ENCODE measurements at places on chromosomes 1 and 21. TPM values are rescaled to one million over a fixed set of nuclear protein-coding genes. Genes with fewer than 3 reads are reported as not detected.
A peak's percentile ranks its signal among the peaks of the same experiment; 100 is the strongest.

GRCh38 chr1:67803380-67804279 lies 29.6 kb downstream of the GNG12 start:
- ATAC-seq: no peak

- ATAC-seq: no peak
Measured at GRCh38 chr1:154222918-154223317, 2.2 kb downstream of the UBAP2L start.

DNA sequence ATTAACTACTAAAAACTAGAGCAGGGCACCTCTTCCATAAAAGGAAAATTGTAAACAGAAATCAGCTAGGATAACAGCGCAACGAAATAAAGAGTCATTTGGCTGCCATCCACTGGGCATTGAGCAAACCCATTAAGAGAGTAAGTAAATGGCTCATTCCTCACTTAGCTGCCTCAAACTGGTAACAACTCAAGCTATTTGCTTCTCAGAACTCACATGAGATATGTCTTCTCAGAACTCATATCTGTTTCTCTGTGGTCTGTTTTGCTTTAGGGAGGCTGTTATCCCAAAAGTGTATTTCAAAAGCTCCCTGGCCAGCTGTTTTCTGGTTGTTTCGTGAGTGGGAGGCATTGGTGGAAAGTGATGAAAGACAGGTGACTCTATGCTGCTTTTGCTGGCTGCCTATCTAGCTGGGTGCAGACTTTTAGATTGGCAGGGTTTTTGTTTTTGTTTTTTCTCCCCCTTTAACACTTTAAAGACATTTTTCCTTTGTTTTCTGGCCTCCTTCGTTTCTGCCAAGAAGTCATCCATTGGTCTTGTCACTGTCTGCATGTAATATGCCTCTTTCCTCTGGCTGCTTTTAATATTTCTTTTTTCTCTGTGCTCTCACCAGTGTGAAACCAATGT lies 269.2 kb upstream of the RGS18 start:
- ATAC-seq: no peak

DNA sequence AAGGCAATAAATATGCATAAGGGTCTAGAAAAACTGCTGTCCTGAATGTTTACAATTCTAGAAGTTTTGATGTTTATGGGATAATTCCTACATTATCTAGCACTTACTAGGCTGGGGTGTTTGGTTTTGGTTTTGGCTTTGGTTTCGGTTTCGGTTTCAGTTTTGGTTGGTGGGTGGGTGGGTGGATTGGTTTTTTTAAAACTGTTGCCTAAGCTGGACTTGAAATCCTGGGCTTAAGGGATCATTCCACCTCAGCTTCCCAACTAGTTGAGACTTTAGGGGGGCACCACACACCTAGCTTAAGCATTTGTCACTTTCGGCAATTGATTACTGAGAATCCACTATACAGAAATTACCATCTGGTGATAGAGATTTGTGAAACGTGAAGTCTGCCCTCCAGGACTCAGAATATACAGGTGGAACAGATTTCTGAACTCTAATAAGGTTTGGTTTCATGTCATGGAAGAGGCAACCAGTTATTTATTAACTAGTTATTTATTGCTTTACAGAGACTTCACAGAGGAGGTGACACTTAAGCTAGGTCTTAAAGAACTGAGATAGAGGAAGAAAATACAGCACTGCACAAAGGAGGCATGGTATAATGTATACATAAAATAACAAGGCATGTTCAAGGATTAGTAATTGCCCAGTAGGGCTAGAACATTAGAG lies 69.6 kb downstream of the PIK3R3 start:
- ATAC-seq: no peak

GRCh38 chr1:152003846-152004442 lies 10.3 kb upstream of the S100A10 start:
- ATAC-seq: no peak

- ATAC-seq: peak; percentile 70
Measured at GRCh38 chr1:15948595-15949452, 27.1 kb downstream of the ZBTB17 start.

- peak; percentile 54 for ATAC-seq
Measured at GRCh38 chr21:42039911-42040351, 29.8 kb upstream of the ZBTB21 start.

DNA sequence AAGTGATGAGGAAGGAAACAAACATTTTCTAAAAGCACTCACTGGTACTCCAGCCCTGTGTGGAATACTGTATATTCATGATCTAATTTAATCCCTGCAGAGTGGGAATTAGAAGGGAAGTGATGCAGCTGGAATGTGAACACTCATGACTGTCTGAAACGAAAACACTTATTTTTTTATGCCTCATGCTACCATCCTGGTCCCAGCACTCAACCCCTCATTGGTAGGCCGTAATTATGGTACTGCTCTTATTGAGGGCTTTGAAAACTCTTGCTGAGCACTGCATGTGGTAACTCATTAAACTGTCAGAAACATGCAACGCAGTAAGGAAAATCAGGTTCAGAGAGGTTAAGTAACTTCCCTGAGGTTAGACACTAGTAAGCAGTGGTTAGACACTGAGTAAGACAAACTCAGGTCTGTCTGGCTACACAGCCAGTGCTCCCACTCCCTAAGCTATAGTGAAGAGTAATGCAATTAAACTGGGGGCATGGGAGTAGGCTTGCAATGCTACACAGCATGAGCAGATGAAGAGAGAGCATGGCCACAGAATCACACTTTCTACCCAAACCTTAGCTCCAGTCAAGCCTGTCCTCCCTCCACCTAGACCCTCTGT lies 17.3 kb upstream of the TNFSF4 start:
- ATAC-seq: no peak

GRCh38 chr1:11071463-11072215 lies 11.8 kb upstream of the SRM start:
- no peak for ATAC-seq

DNA sequence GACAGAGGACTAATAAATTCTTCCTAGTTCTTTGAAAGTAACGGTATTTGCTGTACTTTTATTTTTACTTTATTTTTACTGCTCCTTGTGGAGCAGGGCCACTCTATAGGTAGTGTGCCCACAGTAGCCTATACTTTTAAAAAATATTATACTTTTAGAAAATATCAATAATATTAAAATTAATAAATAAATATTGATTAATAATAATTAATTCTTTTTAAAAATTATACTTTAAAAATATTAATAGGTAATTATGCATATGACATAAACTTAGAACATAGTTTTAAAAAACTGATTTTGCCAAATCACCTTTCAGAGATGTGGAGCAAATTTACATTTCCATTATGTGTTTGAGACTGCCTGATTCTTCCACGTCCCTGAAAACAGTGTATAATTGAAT lies 30.8 kb downstream of the ZBED6 start:
- no peak for ATAC-seq

DNA sequence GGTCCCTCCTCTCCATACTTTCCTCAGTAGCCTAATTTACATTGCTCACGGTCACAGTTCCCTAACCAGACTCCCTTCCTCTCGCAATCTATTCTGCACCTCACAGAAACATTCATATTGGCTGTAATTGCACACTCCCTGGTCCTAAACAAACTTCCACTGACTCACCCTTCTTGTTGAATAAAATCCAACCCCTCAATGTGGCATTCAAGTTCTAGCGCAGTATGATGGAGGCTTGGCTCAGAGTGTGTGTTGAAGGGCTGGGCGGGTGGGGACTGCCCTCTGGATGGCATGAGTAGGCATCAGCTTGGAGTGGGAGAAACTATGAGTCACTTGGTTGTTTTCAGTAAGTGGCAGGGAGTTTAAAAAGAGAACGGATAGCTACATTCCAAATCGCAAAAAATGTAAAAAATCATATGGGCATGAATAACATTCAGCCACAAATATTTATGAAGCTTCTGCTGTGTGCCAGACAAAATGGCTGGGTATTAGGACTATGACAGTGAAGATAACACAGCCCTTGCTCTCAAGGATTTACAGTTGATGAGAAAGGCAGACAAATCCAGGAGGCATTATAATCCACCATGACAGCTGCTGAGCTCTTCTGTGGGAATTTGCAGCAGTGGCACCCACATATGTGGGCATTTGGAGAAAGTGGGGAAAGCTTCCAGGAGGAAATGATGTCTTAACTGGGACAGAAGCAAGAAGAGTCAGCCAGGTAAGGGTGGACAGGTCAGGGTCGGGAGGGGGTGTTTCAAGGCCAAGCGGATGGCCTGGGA lies 42.2 kb upstream of the LYST start:
- peak; percentile 52 for ATAC-seq

- no peak for ATAC-seq
Measured at GRCh38 chr1:17184822-17185484, 20.0 kb upstream of the PADI1 start.

- ATAC-seq: peak; percentile 58
Measured at GRCh38 chr1:25504706-25505595, 38.5 kb upstream of the LDLRAP1 start.

GRCh38 chr21:41907496-41908258 lies 28.5 kb upstream of the PRDM15 start:
- ATAC-seq: no peak

DNA sequence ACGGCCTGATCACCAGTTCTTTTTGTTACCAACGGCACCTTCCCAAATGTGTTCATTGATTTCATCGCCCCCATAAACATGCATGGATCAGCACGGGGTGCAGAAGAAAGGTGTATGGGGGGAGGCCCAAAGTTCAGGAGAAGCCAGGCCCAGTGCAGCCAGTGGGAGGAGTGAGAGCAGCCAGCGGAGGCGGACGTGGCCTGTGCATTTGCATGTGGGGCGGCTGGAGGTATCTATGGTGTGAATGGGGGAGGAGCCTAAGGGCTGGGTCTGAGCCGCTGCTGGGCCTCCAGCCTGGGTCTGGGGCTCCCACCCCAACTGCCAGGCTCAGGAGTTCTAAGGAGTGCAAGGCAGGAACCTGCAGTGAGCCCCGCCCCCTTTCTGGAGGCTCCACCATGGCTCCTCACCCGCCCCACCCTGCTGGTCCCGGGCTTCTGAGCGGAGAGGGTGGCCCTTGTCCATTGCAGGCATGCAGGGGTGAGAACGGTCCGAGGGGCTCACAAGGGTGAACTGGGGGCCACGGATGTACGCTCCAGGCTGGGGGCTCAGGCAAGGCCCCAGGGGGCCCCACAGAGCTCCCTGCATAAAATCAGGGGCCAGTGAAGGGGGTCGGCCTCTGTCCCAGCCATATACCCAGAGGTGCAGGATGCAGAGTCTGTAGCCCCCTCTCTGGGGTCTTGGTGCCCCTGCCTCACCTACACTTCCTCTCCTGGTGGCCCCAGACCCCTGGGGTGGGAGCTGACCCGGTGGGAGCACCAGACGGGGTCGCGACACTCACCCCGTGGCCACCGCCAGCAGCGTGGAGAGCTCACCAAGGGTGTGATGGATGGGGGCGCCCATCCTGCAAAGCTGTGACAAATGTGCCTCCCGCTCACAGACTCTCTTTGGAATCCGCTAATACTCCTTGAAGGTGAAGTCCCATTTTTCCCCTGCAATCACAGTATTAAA lies 31.3 kb upstream of the TTC34 start:
- ATAC-seq: no peak

The SYT2 gene
- not detected for total RNA-seq

The RGS8 gene
- not detected for total RNA-seq

The ANKRD45 gene
- not detected for total RNA-seq

The MOB3C gene
- total RNA-seq: 28.3 TPM

The TNFRSF8 gene
- 0.47 TPM for total RNA-seq

The XKR8 gene
- total RNA-seq: 4.3 TPM

The NTMT2 gene
- total RNA-seq: not detected

The IKBKE gene
- 3.0 TPM for total RNA-seq

All from gastroesophageal sphincter (tissue), 4 donors.